Spleen (tissue), 13 donors: ENCODE measurements at places on chromosomes 11 and 22. TPM values are rescaled to one million over a fixed set of nuclear protein-coding genes. Genes with fewer than 3 reads are reported as not detected.

GRCh38 chr11:120773501-120774031, 250.3 kb upstream of the TBCEL start:
- DNase-seq, result no peak

DNA sequence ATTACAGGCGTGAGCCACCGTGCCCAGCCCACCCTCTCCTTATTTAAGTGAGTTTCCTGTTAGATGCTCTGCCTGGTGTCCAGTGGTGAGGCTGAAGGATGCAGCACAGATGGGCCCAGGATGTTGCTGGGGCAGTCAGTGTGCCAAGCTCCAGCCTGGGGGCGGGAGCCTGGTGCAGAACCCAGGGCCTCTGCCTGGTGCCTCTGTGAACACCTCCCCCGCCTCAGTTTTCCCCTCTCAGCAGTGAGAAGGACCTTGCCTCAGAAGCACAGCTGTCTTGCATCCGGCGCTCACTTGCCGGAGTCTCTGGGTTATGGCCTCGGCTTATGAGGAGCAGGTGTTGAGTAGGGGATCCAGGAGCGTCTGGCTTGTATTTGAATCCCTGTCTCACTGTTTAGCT, 116.2 kb downstream of the KIAA1671 start:
- peak; percentile 78 for DNase-seq

DNA sequence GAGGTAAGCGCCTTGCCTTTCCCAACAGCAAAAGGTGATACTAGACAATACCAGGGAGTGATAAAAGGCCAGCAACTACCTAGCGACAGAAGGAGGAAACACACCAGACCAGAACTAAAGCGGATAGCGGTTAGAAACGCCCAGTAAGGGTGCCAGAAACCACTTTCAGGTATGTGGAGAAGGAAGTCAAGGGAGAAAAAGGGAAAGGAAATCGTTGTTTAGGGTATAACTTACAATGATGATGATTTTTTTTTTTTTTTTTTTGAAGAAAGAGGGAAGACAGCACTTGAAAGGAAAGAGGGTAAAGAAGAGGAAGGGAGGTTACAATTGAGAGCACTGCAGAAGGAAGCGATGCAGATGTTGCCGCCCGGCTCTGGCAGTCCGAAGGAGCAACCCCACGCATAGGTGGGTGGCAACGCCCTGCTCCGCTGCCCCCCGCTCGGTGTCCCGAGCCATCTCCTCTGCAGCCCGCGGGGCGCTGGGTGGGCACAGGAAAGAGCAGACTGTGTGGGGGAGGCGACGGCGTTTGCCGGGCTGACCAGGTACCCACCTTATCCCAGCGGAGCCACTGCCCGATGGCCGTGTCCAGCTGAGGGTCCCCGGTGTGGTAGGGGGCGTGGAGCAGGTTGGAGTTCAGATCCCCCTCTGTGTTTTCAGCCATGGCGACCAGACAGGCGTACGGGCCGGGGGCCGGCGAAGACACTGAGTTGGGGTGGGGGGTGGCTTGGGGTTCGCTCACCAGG, 561 bp downstream of the PGM2L1 start:
- DNase-seq, result peak; percentile 90

CASP4 gene
- total RNA-seq, result 209 TPM

GGTLC3 gene
- not detected for total RNA-seq

DGCR6 gene
- 1.0 TPM for total RNA-seq

EXPH5 gene
- total RNA-seq, result 1.3 TPM

DNA sequence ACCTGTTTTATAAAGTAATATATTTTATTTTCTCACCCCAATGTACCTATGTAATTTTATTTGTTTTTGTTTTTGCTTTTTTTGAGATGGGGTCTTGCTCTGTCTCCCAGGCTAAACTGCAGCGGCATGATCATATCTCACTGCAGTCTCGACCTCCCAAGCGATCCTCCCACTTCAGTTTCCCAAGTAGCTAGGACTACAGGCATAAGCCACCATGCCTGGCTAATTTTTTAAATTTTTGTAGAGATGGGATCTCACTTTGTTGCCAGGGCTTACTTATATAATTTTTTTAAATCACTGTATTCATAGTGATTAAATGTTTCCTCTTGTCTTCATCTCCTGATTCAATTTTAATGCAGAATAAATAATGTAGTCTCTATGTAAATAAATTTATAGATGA, 13.2 kb upstream of the DNAJB7 start:
- no peak for DNase-seq

DNA sequence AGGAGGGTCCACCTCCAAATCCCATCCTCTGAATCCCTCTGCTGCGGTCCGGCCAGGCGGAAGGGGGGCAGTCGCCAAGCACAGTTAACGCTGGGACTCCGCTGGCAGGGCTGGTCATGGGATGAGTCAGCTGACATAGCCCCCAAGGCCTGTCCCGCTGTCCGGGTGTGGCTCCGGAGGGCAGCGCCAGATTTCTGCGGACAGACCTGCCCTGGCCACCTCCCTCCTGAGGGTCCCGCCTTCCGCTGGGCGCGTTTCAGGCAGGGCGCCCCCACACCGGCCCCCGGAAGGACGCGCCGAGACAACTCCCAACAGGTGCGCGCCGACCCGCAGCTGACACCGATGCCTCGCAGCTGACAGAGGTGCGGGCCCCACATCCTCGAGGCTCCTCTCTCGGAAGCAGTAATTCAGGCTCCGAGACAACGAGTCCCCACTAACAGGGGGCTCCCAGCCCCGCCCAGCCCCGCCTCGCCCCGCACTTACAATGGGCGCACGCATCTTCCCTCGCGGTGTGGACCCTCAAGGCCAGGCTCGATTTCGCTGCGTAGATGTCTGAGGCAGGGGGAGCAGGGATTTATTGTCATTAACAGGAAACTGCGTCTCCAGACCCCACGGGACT, 607 bp downstream of the PLAAT3 start:
- DNase-seq, result peak; percentile 89

XRRA1 gene
- total RNA-seq, result 28.8 TPM

DNA sequence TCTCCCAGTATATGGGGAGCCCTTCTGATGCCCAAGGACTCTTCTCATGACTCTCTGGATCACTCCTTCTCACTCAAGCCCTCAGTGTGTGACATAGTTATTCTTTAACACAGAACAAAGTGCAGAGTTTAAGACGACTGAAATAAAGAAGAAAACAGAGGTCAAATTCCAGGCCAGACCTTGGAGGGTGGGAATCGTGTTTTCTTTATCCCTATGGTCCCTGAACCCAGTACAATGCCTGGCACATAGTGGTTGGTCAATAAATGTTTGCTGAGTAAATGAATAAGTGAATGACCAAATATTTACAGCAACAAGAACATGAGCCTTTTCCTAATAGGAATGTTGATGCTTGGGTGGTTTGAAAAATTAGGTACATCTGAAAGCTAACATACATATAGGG, 28.8 kb downstream of the VSTM5 start:
- DNase-seq, result no peak

GRCh38 chr11:114794048-114794684, 115.8 kb downstream of the NXPE2 start:
- no peak for DNase-seq

- no peak for DNase-seq
Measured at GRCh38 chr11:76836613-76837291, 24.0 kb upstream of the ACER3 start.

ELFN2 gene
- 0.06 TPM for total RNA-seq

GRCh38 chr22:50304528-50305392, 2.7 kb downstream of the PLXNB2 start:
- no peak for DNase-seq

GRCh38 chr11:117087446-117087845, 10.8 kb downstream of the SIK3 start:
- no peak for DNase-seq

DNA sequence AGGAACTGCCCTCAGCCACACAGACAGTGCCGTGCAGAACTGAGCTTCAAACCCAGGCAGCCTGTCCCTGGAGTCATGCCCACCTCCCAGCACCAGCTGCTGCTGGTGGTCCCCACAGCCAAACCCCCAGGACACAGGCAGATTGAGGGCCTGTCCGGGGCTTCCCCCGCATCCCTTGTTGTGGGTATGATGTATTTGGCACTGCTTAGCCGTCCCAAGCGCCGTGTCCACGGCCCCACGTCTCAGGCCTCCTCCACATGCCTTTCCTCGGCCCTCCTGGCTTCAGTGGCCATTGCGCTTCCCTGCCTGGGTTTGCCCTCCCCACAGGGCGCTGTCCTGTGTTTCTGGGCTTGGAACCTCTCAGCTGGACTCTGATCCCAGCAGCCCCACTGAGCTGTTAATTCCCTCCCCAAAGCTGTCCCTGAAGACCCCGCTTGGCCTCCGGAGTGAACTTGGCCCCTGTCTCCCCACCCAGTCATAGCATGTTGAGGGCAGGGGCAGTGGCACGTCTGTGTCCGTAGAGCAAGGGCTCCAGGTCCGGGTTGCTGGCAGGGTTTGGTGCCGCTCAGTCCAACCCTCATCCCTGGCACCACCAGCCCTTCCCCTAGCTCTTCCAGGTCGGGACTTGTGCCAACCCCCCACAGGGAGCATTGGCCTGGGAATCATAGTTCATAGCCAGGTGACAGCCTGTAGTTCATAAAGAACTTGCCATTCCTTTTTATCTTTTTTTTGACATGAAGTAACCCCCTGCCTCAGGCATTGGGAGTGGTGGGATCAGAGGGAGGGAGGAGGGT, 34.5 kb upstream of the TEF start:
- no peak for DNase-seq

GRCh38 chr11:34606326-34607120, 14.4 kb upstream of the EHF start:
- DNase-seq, result no peak

CYP2D6 gene
- 1.5 TPM for total RNA-seq

- DNase-seq, result peak; percentile 91
Measured at GRCh38 chr11:77589521-77590193, at the start of gene AQP11. Gene AQP11 (plus strand): TSS chr11:77589953. CDS start chr11:77589993, 40 bp downstream.

DNA sequence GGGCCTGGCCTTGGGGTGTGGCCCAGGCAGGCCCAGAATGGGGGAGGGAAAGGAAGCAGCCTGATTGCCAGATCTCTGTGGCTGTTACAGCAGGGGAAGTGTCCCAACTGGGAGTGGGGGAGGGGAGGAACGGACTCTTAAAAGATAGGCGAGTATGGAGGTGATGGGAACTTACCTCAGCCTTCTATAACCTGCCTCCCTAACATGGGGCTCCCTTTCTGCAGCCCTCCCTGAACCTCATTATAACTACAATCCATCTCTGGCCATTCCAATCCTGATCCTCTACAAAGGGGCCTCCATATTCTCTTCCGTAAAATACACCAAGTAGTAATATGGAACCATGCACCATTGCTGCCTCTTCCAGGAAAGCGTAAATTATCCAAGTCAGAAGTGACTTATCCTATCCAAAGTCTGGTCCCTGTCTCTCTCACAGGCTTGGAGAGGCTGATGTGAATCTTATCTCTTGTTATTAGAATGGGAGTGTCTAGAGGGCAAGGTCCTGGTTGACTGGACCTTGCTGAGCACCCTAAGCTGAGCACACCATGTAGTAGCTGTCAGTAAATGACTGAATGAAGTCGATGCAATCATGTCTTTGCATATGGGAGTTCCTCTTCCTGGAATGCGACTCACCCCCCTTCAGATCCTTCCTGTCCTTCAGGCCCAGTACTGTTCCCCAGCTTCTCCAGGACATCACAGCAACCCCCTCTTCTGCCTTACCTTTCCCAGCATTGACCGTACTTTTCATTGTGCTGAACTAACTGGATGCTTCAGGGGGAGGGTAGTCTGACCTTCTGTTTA, 5.9 kb downstream of the RHOG start:
- peak; percentile 91 for DNase-seq

CCDC85B gene
- 48.8 TPM for total RNA-seq

DNA sequence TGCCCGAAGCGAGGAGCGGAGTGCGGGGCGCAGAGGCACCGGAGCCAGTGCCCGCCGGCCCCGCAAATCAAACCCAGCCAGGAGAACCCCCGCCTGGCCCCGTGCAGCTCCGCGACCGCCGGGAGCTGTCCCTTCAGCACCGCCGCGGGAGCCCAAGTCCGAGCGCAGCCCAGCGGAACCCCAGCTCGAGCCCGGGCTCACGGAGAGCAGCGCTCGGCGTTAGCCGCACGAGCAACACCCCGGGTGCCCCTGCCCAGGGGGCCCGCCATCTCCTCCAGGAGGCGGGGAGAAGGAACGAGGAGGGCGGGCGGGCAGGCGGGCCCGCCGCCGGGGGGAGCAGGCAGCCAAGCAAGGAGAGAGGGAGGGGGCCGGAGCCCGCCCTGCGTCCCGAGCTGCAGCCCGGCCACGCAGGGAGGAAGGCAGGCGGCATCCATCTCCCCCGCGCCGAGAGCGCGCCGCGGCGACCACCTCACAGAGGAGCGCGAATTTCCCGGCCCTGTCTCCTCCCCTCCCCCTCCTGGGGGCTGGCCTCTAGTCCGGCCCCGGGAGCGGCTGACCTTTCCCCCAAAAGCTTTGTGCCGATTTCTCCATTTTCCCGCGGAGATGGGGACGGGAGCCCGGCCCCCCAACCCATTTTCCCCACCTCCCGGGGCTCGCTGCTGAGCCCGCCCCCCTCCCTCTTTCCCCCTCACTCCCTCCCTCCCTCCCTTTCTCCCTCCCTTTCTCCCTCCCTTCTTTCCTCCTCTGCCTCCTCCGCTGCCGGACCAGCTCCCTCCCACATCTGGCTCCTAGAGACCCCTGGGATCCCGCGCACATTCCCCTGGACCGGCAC, 621 bp downstream of the KCNC1 start:
- DNase-seq, result peak; percentile 82

DNA sequence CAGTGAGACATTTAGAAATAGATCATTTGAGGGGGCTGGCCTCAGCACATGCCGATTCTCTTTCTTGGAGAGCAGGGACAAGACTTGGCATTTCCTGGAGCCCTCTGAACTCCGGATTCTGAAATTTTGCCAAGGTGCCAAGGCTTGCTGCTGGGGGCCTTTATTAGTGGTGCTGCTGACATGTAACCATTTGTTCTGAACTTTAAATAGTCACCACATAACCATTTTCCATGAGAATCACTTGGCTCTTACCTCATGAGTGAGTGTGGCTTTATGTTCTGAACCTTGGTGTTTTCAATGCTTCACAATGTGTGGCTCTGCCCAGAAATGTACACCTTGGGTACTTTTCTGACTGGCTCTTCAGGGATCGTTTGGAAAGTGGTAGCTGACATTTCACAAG, 33.3 kb downstream of the SYT13 start:
- no peak for DNase-seq

GRCh38 chr11:72030472-72031045, 31.9 kb downstream of the IL18BP start:
- no peak for DNase-seq

DNA sequence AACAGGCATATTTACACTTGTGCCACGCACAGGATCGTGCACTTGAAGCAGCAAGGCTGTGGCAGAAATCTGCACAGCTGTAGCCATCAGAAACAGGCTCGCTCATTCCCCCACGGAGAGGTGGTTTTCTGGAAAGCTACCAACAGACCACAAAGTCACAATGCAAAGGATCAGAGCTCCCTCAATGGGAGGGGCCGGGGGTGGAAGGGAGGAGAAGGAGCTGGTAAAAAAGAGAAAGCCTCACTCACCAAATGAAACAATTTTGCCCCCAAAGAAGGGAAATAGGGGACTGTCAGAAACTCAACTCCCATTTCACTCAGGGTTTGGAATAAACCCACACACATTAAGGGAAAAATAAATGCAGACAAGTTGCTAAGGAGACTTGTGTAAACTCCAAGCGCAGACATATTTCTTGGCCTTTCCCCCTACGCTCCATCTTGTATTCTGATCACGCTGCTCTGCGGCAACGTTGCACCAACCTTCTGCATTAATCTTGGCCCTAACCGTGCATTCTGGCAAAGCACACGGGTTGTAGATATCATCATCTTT, 43.2 kb upstream of the BLID start:
- DNase-seq, result no peak

GRCh38 chr11:32137263-32137662, 46.4 kb downstream of the RCN1 start:
- DNase-seq, result no peak

GRCh38 chr11:126308271-126308671, 4.4 kb downstream of the DCPS start:
- no peak for DNase-seq

RGL4 gene
- total RNA-seq, result 23.0 TPM
